Peyer's patch (tissue), 4 donors: ENCODE measurements at places on chromosomes 5 and 9. TPM values are rescaled to one million over a fixed set of nuclear protein-coding genes. Genes with fewer than 3 reads are reported as not detected.
A peak's percentile ranks its signal among the peaks of the same experiment; 100 is the strongest.

DNA sequence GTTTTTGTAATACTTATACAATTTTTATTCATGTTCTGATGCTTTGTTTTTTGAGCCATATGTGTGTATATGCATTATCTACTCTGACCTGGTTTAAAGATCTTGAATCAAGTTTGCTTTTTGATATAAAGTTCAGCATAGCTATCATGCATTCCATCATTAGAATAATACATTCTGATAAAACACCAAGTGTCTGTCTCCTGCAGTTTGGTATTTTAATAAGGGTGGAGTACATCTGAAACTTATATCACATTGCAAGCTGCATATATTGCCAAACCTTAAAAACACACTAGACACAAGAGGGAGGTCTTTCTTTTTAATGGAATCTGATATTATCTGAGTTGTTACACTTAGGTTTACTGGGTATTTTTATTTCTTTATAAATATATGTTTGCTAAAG is 102.8 kb upstream of the ADAMTSL1 start:
- no peaks in the 10 kb centered on the region for H3K4me1 ChIP-seq
- H3K4me3 ChIP-seq, result no peak overlapping the region
- no peak for DNase-seq
- H3K27ac ChIP-seq, result no peak overlapping the region
- no peaks in the 10 kb centered on the region for H3K27me3 ChIP-seq
- no peaks in the 10 kb centered on the region for H3K36me3 ChIP-seq

DNA sequence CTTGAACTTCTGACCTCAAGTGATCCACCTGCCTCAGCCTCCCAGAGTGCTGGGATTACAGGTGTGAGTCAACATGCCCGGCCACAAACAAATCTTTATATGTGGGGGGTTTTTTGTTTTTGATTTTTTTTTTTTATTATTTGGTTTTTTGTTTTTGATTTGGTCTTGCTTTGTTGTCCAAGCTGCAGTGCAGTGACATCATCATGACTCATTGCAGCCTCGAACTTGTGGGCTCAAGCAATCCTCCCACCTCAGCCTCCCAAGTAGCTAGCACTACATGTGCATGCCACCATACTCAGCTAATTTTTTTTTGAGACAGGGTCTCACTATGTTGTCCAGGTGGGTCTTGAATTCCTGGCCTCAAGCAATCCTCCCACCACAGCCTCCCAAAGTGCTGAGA is 42.4 kb downstream of the ALDH7A1 start:
- no peak overlapping the region for H3K4me3 ChIP-seq
- no peaks in the 10 kb centered on the region for H3K27me3 ChIP-seq
- no peak for DNase-seq
- H3K27ac ChIP-seq, result no peak overlapping the region
- H3K36me3 ChIP-seq, result no peaks in the 10 kb centered on the region
- H3K4me1 ChIP-seq, result no peaks in the 10 kb centered on the region

DNA sequence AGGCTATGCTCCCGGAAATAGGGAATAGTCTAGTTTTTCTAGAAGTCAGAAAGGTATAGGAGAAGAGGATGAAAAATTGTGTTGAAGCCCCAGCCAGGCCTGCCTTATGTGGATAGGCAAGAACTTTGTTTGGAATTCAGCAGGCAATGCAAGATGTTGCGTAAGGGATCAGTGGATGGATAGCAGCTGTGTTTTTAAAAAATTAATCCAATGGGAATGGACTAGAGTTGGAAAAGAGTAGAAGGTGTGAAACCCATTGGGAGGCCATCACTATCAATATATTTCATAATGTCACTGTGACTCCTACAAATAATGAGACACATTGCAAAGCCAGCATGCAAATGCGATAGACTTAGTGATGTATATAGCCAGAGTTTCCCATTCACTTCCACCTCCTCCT is 281.9 kb downstream of the MARCHF11 start:
- no peaks in the 10 kb centered on the region for H3K4me1 ChIP-seq
- no peak overlapping the region for H3K27ac ChIP-seq
- DNase-seq, result no peak
- H3K27me3 ChIP-seq, result no peaks in the 10 kb centered on the region

- no peaks in the 10 kb centered on the region for H3K36me3 ChIP-seq
- no peak overlapping the region for H3K27ac ChIP-seq
- DNase-seq, result no peak
- H3K27me3 ChIP-seq, result no peaks in the 10 kb centered on the region
- no peaks in the 10 kb centered on the region for H3K4me1 ChIP-seq
Observed at GRCh38 chr5:170343177-170343576, 45.6 kb upstream of the LCP2 start.

- no peaks in the 10 kb centered on the region for H3K27me3 ChIP-seq
- H3K4me1 ChIP-seq, result no peaks in the 10 kb centered on the region
- H3K27ac ChIP-seq, result no peak overlapping the region
- no peak for DNase-seq
- H3K4me3 ChIP-seq, result no peak overlapping the region
Observed at GRCh38 chr5:174337276-174338184, 292.0 kb downstream of the NSG2 start.

- no peak for DNase-seq
- peak overlapping the region; percentile 87 for H3K27ac ChIP-seq
- H3K4me3 ChIP-seq, result peak overlapping the region; percentile 97
Observed at GRCh38 chr9:128787659-128788058, 606 bp downstream of the TBC1D13 start.

DNA sequence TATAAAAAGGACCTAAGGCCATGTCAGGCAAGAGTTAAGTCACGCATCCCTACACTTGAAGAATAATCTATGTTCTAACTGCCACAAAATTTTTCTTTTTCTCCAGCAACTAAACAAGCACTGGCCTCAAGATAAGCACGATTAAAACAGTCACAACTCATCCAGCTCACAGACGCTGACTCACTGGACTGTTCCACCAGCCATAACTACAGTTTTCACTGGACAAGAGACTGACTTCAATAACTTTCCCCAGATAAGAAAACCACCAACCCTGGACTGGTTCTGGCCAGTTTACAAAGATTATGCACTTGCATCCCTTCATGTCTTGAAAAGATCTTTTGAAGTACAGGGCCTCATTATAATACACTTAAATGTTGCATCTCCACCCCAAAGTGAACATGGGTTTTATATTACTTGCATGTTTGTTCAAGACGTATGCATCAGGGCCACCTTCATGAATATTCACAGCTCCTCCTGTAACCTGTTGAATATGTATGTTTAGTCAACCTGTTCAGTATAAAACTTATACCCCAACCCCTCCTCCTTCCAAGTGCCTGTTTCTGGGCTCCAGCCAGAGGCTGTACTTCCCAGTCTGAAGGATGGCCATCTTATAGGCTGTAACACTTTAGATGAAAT is 129.3 kb upstream of the EPB41L4A start:
- no peak overlapping the region for H3K27ac ChIP-seq
- H3K4me3 ChIP-seq, result no peak overlapping the region
- no peak for DNase-seq

DNA sequence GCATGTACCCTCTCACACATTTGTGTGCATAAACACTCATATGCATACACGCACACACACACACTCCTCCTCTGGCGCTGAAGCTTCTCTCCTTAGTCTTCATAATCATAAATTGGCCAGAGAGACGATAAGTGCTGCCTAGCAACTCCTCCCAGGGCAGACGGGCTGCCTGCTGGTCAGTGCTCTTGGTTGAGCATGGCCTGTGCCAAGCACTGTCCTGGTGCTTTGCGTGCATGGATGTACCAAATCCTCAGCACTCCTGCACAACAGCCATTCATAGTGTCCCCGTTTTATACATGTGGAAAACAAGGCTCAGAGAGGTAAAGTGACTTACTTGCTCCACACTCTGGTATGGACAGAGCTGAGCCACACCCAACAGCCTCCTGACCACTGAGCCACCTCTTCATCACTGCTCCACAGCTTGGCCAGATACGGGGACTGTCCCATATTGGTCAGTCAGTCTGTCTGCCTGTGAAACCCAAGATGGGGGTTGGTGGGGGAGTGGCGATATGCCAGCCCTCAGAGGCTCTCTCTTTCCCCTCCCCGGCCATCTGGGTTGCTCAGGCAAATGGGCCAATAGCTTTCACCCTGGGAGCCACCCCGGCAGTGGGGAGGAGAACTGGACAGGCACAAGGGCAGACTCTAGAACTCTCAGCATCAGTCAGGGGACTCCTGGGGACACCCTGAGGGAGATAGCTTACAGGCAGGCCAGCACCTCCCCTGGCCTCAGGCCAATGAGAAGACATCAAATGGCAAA is 64.3 kb upstream of the GARNL3 start:
- no peak overlapping the region for H3K27ac ChIP-seq
- no peak overlapping the region for H3K4me3 ChIP-seq
- H3K27me3 ChIP-seq, result no peaks in the 10 kb centered on the region
- no peaks in the 10 kb centered on the region for H3K36me3 ChIP-seq

OR1Q1 gene
- total RNA-seq, result not detected
